ENCODE measurements at places on chromosomes 1 and 21.

DNA sequence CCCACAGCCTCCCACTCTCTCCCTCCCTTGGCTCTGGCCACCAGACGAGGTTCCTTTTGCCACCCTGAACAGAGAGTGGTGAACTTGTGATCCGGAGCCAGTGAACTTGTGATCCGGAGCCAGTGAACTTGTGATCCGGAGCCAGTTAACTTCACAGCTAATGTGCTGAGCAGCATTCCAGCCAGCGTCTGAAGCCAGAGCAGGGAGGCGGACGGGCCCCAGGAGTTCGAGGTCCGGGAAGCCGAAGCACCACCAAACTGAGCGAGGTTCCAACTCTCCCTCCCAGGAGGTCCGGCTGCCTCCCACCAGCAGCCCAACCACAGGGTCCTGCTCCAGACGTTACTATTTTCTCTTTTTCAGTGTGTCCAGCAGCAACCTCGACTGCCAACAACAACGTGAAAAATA is 85.8 kb downstream of the SYF2 start:
- peak; percentile 2 for DNase-seq

- DNase-seq: no peak
Measured at GRCh38 chr1:159501082-159501481, 34.7 kb downstream of the OR10J5 start.

DNA sequence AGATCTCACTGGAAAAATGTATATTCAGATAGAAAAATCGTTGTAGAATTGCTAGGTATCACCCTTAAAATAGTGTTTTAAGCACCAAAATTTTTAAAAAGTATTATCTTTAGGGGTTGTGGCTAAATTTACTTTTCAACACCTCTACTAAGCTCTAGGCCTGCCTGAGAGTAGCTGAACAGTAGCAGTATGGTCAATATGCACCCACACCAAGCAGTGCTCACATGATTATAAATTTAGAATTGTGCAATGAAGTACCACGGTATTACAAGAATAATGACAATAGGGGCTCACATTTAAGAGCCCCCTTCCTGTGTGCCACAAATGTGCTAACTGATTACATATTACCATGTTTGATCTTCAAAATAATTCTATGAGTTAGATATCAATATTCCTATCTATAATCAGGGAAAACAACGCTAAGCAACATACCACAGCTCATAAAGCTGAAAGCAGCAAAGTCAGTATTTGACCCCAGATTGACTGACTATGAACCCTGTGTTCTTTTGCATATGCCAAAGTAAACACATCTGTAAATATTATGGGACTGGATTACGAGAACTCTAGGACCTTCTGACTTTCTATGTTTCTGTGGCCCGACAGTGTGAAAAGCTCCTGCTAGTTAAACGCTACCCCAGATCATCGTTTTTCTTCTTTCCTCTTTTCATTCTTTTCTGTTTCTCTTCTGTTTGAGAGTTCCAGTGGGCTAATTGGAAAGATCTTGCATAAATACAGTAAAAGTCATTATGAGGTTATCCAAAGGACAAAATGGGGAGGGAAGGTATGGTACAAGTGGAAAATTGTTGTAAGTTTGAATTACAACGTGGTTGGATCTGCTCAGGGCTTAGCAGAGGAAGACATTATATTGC is 201.1 kb upstream of the C1orf87 start:
- no peak for DNase-seq

DNA sequence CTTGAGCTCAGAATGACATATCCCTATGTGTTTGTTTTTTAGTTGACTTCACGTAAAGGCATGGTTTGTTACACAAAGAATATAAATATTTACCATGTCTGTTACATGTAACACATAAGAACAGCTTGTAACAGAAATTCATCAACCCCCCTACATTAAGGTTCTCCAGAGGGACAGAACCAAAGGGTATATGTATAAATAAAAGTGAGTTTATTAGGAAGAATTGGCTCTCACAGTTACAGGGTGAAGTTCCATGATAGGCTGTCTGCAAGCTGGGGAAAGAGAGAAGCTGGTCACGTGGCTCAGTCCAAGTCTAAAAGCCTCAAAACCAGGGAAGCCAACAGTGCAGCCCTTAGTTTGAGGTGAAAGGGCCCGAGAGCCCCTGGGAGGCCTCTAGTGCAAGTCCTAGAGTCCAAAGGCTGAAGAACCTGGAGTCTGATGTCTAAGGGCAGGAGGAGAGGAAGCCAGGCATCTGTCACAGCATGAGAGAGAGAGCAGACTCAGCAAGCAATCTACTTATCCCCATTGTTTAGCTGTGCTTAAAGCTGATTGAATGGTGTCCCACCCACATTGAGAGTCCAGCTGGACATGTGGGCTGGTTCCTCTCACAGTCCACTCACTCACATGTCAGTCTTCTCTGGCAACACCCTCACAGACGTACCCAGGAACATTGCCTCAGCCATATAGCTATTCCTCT is 15.8 kb downstream of the THRAP3 start:
- no peak for DNase-seq

- no peak for DNase-seq
Measured at GRCh38 chr1:192904438-192904895, 95.6 kb downstream of the RGS2 start.

GRCh38 chr1:109293026-109293425 is 10.1 kb upstream of the PSRC1 start:
- DNase-seq: no peak

DNA sequence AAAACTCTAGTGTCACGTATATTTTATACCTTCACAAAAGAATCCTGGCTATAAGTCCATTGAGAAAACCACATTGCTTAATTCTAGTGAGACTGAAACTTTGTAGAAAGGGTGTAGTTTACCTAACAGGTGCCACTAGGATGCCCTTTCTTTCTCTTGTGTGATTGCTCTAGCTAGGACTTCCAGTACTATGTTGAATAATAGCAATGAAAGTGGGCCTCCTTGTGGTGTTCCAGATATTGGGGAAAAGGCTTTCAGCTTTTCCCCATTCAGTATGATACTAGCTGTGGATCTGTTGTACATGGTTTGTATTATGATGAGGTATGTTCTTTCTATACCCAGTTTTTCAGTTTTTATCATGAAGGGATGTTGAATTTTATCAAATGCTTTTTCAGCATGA is 39.7 kb upstream of the CHODL start:
- DNase-seq: no peak

DNA sequence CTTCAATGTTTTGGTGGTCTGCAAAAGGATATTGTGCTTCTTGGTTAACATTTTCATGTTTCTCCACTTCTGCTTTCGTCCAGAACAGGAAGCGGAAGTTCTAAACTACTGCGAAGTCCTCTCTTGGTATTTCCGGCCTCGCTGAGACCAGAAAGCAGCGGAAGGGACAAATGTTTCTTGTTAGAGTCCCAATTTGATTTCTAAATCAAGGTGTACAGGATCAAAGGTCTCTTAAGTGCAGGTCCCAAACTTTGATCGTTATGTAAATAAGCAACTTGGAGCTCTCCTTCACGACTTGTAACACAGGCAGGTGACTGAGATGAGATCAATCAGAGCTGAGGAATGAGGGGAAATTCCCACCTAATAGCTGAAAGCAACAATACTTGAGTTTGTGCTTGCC is 40.1 kb upstream of the HMCN1 start:
- DNase-seq: no peak

DNA sequence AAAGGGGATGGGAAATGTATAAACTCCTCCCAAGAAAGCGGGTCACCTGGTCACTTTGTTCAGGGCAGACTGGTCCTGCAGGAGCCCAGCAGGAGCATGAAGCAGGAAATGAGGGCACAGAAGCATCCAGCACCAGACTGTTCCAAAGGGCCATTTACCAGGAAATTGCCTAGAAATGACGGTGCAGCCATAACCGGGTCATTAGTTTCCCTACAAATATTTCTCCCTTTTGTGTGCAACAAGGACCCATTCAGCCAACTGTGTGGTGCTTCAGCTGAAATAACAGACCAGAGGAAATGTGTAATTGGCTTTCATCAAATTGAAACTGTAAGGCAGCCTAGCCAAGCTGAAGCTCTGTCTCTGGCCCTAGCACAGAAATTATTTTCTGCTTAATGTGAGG is 7.6 kb upstream of the CTTNBP2NL start:
- DNase-seq: no peak

GRCh38 chr1:226046240-226046639 is 16.3 kb upstream of the H3-3A start:
- no peak for DNase-seq

DNA sequence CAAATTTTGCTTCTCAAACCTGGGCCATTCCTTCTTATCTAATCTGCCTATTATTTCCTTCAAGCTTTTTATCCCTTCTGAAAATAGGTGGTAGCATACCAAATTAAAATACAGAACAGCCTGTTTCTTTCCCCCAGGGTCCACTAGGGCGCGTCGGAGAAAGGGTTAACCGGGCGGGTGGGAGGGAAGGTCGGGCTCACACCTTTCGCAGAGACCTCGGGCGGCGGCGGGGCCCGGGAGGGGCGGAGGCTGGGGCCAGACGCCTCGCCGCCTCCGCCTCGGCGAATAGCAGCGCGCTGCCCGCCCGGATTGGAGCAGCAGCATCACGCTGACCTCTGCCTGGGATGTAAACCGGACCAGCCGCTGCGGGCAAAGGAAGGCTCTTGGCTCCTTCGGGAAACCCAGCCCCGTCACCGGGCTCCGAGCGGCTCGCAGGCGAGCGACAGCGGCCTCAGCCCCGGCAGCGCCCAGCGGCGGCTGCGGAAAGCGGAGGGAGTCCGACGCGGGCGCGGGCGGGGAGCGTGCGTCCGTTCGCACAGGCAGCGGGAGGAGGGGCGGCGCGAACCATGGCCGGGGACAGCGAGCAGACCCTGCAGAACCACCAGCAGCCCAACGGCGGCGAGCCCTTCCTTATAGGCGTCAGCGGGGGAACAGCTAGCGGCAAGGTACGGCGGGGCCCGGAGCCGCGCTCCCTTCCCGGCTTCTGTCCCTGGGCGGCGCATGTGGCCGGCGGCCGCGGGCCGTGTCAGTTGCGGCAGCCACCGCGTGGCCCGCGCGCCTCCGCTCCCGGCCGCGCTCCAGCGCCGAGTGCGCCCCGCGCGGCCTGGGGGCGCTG is at the start of gene UCK2:
Gene UCK2 (plus strand): TSS at position 347 of the 835 bp plus-strand sequence. CDS start 220 bp downstream, at position 567.
- DNase-seq: peak; percentile 52

- DNase-seq: no peak
Measured at GRCh38 chr1:149915429-149916192, 2.0 kb downstream of the SV2A start.

DNA sequence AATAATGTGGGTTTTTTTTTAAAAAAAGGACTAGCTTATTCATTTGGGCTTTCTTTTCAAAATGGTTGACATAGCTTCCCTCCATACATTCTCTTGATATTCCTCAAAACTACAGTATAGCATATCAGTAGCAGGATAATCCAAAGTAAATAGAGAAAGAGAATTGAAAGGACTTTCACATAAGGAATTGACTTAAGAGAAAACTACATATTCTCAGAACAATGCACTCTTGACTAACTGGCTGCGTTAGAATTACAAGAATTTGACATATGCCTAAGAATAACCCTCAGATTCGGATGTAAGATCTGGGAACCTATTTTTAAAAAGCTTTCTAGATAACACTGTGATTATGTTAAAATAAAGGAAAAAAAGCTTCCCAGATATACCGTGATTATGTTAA is 3.1 kb downstream of the PRKAB2 start:
- DNase-seq: no peak

DNA sequence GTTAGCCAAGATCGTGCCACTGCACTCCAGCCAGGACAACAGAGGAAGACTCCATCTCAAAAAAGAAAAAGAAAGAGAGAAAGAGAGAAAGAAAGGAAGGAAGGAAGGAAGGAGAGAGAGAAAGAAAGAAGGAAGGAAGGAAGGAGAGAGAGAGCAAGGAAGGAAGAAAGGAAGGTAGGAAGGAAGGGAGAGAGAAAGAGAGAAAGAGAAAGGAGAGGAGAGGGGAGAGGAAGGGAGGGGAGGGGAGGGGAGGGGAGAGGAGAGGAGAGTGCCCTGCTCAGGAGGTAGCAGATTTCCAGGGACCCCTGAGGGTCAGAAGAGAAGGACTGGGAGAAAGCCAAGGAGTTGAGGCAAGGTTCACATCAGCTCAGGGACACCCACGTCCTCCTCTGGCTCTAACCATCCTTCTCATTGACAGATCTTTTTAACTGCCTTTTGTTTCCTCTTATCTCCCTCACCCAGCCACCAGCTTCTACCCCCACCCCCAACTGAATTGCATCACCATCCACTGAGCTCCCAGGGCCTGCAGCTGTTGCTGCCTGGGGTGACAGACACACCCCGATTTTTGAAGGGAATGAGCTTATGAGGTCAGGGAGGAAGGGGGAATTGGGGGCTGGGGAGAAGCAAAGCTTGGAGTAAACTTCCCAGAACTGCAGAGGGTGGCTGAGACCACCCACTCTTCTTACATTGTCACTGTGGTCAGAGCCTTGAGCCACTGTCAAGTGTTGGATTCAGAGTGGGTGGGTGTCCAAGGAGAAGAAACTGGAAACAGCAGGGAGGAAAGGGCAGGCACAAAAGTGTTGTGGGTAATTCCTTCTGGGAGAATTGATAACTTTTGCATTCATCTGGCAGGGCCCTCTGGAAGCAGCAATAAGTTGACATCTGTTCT is 91.6 kb downstream of the GLUL start:
- peak; percentile 65 for DNase-seq

GRCh38 chr1:248622570-248623001 is 12.3 kb downstream of the OR2T11 start:
- DNase-seq: no peak

DNA sequence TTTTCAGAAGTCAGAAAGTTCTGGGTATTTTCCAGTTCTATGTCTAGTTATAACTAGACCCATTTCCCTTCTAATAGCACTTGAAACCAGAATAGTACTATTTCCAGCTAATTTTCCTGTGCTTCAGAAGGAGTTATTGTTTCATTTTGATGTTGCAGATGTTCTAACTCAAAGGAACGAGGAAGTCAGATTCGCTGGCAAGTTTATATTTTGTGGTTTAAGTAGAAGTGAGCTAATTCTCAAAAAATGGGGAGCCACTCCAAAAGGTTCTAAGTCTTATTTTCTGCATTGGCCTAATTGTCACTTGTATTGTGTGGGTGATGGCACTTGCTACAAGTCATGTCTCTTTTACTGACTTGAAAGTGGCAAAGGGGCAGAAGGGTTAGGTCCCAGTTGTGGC is 18.1 kb downstream of the CCDC185 start:
- no peak for DNase-seq

- no peak for DNase-seq
Measured at GRCh38 chr21:16117851-16118590, 388.2 kb downstream of the USP25 start.

GRCh38 chr1:231274119-231274825 is 33.3 kb downstream of the GNPAT start:
- DNase-seq: no peak

DNA sequence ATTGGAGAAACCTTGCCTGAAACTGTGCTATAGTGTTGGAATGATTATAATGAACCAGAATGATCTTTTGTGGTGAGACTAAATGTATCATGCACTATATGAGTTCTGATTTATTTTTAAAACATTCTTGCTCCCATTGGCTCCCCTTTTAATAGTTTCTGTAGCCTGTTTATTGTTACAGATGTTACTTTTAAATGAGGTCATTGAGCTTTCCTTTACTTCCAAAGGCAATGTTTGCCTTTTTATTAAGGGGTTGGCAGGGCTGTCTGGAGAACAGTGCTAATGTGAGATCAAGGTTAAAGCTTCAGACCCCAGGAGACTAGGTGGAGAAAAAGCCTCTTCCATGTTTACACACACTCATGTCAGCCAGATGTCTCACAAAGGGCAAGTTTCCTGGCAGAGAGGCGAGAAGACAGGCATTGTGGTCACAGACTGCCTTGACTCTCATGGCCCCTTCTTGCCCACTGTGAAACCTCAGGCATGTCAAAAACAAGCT is 120.6 kb upstream of the RAVER2 start:
- DNase-seq: no peak

All from amygdala (tissue), 56 donors.